ENCODE measurements at places on chromosomes 11 and 22.

DNA sequence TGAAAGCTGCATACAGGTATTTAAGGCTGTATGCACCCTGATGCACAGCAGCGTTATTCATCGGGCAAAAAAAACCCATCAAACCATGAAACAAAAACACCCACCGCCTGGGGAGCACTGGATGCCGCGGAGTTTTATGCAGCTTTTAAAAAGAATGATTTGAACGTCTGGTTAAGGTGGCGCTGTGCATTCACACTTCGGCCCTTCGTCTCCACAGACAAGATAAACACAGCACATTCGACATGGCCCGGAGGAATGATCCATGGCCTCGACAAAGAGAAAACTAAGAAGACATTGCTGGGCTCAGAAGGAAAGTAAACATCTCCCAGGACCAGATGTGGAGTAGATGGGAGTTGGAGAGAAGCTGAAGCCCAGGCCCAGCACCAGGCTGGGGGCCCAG is 40.8 kb upstream of the GAL start:
- DNase-seq: no peak

DNA sequence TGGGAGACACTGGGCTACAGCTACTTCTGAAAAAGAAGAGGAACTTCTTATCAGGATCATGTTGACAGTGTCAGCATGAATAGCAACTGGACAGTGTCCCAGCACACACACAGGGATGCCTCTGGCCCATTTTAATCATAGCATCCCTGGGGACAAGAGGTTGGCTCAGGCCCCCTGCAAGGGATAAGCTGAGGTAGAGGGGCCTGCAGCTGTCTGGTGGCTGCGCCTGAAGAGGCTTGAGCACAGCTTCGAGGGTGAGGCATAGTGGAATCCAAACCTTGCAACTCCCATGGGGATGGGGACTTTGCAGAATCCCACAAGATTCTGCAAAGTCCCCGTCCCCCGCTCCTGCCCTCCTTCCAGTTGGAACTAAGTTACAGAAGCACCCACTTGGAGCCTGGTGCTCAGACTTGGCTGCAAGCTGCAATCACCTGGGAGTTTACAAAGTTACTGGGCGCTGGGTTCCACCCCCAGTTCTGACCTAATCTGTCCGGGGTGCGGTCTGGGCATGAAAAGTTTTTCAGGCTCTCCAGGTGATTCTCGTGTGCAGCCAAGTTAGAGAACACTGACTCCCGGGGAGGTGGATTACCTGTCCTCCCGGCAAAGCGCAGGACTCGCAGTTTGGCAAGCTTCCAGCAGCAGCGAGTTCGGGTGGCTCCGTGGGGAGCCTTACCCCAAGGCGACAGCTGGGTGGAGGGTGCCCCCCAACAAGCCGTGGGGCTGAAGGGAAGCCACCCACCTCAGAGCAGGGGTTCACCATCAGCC is 16.0 kb upstream of the LINC01488 start:
- no peak for DNase-seq

- peak; percentile 53 for DNase-seq
Measured at GRCh38 chr11:9664276-9665171, 647 bp downstream of the SWAP70 start.

DNA sequence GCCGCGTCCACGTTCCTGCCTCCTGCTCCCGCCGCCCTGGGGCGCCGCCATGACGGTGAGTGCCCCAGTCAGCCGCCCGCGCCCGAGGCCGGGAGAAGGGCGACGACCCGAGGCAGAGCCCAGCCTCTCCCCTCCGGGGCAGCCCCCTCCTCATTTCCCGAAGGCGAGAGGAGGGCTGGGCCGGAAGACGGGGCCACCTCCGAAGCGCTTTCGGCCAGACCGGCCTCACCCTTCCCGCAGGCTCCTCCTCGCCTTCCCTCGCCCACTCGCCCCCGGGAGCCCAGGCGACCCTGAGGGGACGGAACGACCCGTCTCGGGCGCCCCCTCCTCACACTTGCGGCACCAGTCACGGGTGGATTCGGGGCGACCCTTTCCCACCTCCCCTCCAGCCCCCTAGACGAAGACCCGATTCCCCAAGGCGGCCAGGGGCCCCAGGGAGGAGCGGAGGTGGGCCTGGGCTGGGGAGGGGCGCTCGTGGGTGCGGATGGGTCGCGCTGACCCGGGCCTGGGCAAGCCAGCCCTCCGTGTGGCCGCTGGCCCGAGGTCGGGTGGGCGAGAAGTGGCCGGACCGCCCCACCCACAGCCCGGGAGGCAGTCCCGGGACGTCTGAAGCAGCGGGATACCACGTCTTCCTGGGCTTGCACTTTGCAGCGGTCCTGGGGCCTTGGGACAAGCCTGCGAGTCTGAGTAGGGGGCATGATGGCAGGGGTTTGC is 49.7 kb downstream of the TRIOBP start:
- peak; percentile 21 for DNase-seq

DNA sequence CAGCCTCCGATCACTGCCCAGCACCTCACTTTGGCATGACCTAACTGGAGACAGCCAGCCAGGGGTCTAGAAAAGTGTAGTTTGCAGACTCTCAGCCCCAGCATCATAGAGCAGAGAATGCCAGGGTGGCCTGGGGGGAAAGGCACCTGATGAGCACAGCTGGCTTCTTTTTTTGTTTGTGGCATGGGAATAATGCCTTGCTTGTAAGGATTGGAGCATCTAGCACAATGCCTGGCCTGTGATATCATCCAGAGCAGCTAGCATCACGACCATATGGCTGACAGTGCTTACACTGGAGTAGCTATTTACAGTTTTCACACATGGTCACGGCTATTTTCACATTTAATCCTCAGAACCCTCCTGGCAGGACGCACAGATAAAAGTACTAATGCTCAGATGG is 594.8 kb upstream of the B3GAT1 start:
- DNase-seq: no peak

DNA sequence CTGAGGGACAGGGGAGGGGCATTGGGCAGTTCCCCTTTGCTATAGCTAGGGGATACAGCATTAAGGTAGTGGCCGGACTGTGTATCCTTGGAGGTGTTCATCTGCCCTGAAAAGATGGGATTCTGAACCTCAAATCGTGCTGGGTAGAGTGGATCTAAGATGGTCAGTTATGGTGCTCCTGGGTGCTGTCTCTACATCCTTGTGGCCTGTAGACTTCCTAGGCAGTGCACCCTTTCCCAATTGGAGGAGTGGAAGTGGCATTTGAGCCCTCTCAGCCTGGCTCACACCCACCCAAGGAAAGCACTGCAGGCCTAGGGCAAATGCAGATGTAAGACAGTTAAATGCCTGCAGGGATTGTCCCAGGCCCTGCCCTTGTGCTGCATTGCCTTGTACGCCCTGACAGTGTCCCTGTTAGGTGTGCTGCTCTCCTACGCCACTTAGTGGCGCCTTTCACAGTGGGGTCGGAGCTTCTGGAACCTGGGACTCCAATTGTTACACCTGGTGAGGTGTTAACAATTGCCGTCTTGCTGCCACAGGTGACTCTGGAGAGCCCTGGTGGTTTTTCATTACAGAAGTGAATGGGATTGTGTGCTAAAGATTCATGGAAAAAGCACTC is 35.0 kb downstream of the PPFIBP2 start:
- no peak for DNase-seq

DNA sequence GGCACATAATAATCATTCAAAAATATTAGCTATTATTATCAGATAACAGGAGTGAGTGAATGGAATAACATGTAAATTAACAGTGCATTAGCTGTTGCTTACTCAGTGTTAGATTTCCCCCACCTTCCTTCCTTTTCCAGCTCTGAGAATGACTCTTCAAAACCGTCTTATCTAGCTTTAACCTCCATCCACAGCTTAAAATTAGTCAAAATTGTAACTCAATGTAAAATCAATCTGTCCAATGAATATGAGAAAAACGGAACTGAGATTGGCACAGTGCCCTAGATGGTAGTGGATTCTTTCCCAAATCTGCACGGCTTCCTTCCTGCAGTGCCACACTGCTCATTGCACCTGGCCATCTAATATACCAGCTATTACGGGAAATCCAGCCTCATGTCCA is 156.8 kb upstream of the BDNF start:
- peak; percentile 1 for DNase-seq

GRCh38 chr11:8093931-8094575 is 13.0 kb downstream of the TUB start:
- DNase-seq: no peak

DNA sequence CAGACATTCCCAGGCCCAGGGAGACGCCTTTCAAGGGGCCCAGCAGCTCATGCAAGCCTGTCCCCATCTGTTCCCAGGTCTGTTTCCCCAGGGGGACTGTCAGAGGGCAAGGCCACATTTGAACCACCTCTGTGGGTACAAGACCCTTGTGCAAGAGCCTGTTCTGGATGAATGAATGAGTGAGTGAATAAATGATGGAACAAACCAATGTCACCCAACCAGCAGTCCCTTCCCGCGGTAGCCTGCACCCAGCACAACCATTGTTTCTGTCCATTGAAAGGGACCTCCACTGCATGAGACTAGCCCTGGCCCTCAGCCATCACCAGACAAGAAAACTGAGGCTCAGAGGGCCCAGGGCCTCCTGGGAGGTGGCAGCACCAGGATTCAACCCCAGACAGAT is 69.7 kb upstream of the TCF20 start:
- no peak for DNase-seq

DNA sequence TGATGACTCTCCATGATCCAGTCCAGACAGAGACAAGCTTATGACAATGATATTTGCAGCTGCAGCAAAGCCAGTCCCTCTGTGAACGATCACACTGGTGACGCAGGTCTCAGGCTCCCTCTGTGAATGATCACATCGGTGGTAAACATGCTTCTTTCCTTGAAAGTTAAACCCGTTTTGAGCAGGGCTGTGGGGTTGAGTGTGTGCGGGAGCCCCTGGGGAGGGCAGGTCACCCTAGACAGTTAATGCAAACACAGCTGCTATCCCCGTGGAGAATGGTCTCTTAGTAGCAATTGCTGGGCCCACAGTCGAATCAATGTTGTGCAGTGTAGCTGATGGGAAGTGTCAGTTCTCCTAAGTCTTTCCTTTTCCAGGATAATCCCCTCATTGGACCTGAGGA is 71.0 kb upstream of the KIRREL3 start:
- DNase-seq: no peak

- DNase-seq: no peak
Measured at GRCh38 chr11:12221051-12221535, 110.7 kb downstream of the MICAL2 start.

DNA sequence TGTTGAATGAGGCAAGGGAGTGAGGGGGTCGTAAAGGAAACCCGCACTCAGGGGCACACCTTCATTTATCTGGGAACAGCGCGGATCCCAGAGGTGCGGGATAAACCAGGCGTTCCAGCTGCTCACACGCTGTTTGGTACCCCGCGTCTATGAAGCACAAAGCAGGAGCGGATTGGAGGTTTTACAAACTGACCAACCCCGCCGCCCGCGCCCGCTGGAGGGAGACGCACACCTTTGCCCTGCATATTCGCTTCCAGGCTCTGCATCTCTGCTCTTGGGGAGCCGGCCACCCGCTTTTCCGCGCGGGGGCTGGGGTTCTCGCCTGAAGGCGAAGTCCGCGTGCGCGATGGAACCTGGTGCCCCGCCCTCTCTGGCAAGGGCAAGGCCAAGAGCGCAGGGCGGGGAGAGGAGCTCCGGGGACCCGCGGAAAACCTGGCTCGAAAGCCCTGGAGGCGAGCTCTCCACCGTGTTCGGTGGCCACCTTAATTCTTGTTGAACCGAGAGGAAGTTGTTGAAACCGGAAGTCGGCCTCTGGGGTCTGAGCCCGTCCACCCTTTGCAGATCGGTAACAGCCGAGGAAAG is 6.8 kb upstream of the ALX4 start:
- no peak for DNase-seq

- no peak for DNase-seq
Measured at GRCh38 chr11:98564233-98564632, 456.5 kb upstream of the CNTN5 start.

DNA sequence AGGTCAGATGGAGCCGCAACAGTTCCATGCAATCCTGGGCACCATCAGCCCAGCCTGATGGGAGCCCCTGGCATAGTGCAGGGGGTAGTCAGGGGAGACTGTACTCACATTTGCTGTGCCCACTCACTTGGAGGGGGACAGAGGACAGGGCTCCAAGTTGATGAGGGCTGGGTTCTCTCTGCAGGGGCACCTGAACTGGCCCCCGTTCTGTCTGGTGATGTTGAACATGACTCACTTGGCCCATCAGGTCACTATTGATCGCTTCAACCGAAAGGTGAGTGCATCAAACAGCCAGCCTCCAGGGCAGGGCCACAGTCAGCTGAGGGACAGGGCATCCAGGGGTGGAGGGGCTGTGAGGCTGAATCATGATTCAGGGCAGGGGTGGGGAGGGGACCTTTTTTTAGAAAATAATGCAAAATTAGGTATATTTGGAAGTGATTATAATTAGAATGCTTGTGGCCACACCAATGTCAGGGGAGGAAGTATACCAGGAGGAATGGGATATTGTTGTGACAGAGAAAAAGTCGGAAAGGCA is 66.4 kb downstream of the OTOG start:
- no peak for DNase-seq

- DNase-seq: no peak
Measured at GRCh38 chr11:99068832-99069231, 48.1 kb downstream of the CNTN5 start.

DNA sequence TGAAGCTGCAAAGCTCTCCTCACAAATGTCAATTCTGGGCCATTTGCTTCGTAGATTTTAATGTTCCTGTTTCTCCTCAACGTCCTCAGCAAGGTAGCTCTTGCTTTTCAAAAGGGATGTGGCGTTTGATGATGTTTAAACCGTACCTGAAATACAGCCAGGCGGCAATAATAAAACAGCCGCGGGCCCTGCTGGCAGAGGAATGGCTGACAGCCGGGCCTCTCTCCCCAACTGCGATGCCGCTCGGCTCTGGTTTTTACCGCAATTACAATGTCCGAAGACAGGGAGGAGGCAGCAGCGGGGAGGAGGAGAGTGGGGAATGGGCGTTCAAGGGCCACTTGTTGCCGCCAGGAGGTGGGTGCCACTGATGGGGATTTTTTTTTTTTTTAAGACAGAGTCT is 27.5 kb downstream of the MACROD1 start:
- DNase-seq: no peak

- peak; percentile 29 for DNase-seq
Measured at GRCh38 chr11:126391970-126392632, 36.6 kb downstream of the ST3GAL4 start.

DNA sequence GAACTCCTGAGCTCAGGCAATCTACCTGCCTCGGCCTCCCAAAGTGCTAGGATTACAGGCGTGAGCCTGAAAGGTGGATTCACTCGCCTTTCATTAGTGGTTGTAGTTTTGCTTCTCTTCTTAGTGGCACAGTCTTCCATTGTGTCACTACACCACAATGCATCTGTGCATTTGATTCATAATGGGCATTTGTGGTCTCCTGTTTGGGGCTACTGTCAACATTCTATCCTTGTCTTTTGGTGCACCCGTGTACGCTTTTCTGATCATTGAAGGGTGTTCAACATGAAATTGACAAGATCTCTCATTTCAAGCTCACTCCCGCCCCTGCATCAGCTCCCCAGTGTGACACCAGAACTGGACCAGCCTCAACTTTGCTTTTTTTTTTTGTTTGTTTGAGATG is 2.0 kb upstream of the SYT12 start:
- no peak for DNase-seq

Measured in suppressor macrophage treated with lipopolysaccharide for 4 hours (primary cell).